Tibial artery (tissue), 4 donors: ENCODE measurements at places on chromosomes 6 and 20.

DNA sequence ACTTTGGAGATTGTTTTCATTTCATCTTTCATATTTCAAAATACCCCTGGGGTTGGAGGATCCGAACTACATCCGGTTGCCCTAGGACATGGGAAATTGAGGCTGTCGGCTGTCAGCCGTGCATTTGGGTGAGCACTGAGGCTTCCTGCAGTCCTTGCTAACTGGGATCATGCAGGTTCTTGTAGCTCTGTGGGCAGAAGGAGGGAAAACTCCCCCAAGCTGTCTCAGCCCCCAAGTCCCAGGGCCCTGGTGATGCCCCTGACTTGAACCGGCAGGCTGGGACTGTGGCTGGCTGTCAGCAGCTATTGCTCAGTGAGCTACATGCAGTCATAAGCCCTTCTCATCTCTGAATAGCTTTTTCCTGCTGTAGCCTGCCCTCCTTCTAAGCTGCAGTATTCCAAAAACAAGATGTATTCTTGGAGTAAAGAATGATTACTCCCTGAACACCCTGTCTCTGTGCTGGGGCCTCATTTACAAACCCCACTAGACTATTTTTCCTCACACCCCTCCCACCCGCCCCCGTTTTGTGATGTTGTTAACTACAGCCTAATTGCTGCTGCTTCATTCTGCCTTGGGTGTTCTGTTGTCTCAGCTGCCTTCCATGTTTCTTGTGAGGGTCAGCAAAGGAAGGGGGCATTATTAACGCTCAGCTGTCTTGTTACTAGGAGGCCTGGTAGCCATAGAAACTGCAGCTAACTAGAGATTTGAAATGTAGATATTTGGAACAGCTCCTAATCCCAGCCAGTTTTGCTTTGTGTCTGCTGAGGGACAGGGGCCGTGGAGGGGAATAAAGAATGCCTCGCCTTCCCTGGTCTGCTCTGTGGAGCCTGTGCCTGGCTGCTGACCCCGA, 18.1 kb downstream of the MTRES1 start:
- H3K27ac ChIP-seq, result no peak overlapping the region
- no peaks in the 10 kb centered on the region for H3K4me1 ChIP-seq
- DNase-seq, result no peak
- H3K36me3 ChIP-seq, result peaks cover 62% of the 10 kb centered on the region
- H3K4me3 ChIP-seq, result no peak overlapping the region
- no peaks in the 10 kb centered on the region for H3K27me3 ChIP-seq

GRCh38 chr6:55953335-55953734, 77.9 kb upstream of the BMP5 start:
- no peaks in the 10 kb centered on the region for H3K36me3 ChIP-seq
- no peaks in the 10 kb centered on the region for H3K27me3 ChIP-seq
- H3K4me3 ChIP-seq, result no peak overlapping the region
- DNase-seq, result no peak
- no peaks in the 10 kb centered on the region for H3K4me1 ChIP-seq

- no peak for DNase-seq
- H3K4me3 ChIP-seq, result no peak overlapping the region
- no peaks in the 10 kb centered on the region for H3K27me3 ChIP-seq
- no peaks in the 10 kb centered on the region for H3K36me3 ChIP-seq
- H3K27ac ChIP-seq, result no peak overlapping the region
These were observed 240.0 kb downstream of the FOXC1 start for GRCh38 chr6:1849691-1850090.

GRCh38 chr6:152273002-152273401, 364.2 kb downstream of the SYNE1 start:
- H3K27me3 ChIP-seq, result no peaks in the 10 kb centered on the region
- peak overlapping the region; percentile 62 for H3K27ac ChIP-seq
- no peak overlapping the region for H3K4me3 ChIP-seq
- H3K4me1 ChIP-seq, result peaks cover 39% of the 10 kb centered on the region
- peak; percentile 42 for DNase-seq

GRCh38 chr6:84432619-84433018, 205.2 kb upstream of the CEP162 start:
- H3K4me1 ChIP-seq, result no peaks in the 10 kb centered on the region
- no peak overlapping the region for H3K27ac ChIP-seq
- no peak overlapping the region for H3K4me3 ChIP-seq

- DNase-seq, result no peak
- H3K4me1 ChIP-seq, result no peaks in the 10 kb centered on the region
These were observed 120.1 kb downstream of the SYCP2 start for GRCh38 chr20:59813126-59813947.

DNA sequence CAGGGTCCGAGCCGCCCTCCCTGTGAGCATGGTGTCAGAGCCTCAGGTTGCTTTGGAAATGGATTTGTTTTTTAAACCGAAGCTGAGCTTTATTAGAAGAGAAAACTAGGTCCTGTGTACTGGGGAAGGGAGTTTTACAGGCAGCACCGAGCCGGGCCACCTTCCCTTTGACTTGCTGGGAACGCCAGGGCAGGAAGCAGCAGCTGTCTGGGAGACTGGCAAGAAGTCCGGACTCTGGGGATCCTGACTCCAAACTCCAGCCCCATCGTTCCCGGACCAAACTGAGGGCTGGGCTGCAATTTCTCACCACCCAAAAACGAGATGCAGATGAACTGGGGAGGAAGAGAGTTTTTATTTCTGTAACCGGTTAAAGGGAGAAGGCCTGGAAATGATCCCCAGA, 214.9 kb upstream of the KCNG1 start:
- H3K27me3 ChIP-seq, result peaks cover 14% of the 10 kb centered on the region
- H3K36me3 ChIP-seq, result no peaks in the 10 kb centered on the region
- peak; percentile 26 for DNase-seq
- H3K27ac ChIP-seq, result no peak overlapping the region
- H3K4me3 ChIP-seq, result no peak overlapping the region

GRCh38 chr6:3226481-3227362, 731 bp downstream of the TUBB2B start:
- peaks cover 47% of the 10 kb centered on the region for H3K27me3 ChIP-seq
- peaks cover 46% of the 10 kb centered on the region for H3K4me1 ChIP-seq
- H3K4me3 ChIP-seq, result peak overlapping the region; percentile 31
- no peak overlapping the region for H3K27ac ChIP-seq
- no peaks in the 10 kb centered on the region for H3K36me3 ChIP-seq
- DNase-seq, result no peak

DNA sequence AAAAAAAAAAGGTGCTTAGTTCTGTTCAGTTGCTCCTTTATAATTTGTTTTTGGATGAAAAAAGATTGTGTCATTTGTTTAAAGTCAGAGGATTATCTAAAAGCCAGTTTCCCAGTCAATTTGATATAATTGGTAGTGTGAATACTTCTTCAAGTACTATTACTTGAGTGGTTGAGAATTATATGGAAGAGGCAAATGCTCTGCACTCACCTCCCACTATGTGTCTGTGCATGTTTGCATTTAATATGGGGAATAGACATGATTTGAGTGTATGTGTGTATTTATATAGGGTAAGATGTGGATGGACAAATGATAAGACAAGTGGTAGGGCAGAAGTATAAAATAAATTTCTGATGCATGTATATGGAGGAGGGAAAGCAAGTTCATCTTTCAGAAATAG, 15.8 kb downstream of the GJA1 start:
- H3K36me3 ChIP-seq, result peaks cover 21% of the 10 kb centered on the region
- no peak for DNase-seq
- H3K4me1 ChIP-seq, result no peaks in the 10 kb centered on the region
- no peak overlapping the region for H3K4me3 ChIP-seq

- peak overlapping the region; percentile 29 for H3K27ac ChIP-seq
- DNase-seq, result no peak
- peaks cover 17% of the 10 kb centered on the region for H3K36me3 ChIP-seq
- no peaks in the 10 kb centered on the region for H3K27me3 ChIP-seq
- H3K4me3 ChIP-seq, result no peak overlapping the region
These were observed 192.7 kb downstream of the UTRN start for GRCh38 chr6:144477856-144478255.

DNA sequence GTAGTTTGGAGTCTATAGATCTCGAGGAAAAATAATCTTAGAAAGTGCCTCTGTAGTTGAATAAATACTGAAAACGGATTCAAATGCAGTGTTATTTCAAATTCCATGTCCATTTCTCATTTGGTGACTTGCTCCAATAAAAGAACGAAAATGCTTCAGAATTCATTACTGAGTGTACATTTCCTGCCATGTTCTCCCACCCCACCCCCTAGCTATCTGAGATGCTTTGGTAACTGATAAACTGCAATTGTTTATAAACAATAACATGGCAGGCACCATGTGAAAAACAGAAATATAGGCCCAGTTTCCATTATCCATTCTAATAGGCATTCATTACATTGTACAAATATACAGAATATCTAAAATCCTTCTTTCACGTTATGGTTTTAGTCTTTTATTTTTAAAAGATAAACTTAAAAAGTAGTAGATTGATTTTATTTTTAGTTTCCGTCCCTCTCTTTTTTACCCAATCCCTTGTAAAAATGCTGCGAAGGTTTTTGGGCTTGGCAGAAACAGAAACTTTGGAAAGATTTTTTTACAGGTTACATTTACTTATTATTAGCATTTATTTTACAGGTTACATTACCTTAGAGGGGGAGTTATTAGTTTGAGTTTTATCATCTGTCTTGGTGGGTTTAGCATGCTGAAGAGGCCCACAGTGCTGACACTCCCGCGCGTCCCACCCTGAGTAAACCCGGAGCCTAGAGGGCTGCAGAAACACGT, 1.5 kb downstream of the FAM162B start:
- peaks cover 9% of the 10 kb centered on the region for H3K4me1 ChIP-seq
- no peak overlapping the region for H3K4me3 ChIP-seq
- DNase-seq, result no peak
- no peaks in the 10 kb centered on the region for H3K36me3 ChIP-seq
- no peaks in the 10 kb centered on the region for H3K27me3 ChIP-seq

GRCh38 chr20:59255256-59255655, 45.2 kb upstream of the EDN3 start:
- no peaks in the 10 kb centered on the region for H3K4me1 ChIP-seq
- no peak overlapping the region for H3K4me3 ChIP-seq
- no peak overlapping the region for H3K27ac ChIP-seq
- DNase-seq, result no peak
- H3K36me3 ChIP-seq, result no peaks in the 10 kb centered on the region

DNA sequence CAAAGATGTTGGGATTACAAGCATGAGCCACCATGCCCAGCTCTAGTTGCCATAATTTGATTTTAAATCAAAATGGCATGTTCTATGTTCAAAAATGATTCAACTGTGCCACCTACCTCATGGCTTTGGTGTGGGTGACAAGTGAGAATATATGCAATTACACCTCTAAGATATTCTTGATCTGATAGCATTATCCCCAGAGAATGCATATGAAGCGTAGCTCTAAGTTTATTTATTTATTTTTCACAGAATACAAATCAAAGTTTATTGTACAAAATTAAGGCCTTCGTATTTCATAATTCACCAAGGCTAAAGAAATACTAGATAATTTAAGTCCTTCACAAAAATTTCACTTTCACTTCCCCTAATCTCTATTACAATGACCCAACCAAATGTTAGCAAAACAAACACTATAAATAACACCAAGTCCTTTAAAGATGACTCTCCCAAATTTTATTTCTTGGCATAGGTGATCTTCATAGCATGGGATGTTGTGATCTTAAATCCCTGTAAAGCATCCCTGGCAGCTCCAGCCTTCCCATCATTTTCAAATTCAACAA, 205.9 kb upstream of the TAB2 start:
- H3K36me3 ChIP-seq, result no peaks in the 10 kb centered on the region
- DNase-seq, result no peak
- H3K27ac ChIP-seq, result no peak overlapping the region
- no peaks in the 10 kb centered on the region for H3K27me3 ChIP-seq

DNA sequence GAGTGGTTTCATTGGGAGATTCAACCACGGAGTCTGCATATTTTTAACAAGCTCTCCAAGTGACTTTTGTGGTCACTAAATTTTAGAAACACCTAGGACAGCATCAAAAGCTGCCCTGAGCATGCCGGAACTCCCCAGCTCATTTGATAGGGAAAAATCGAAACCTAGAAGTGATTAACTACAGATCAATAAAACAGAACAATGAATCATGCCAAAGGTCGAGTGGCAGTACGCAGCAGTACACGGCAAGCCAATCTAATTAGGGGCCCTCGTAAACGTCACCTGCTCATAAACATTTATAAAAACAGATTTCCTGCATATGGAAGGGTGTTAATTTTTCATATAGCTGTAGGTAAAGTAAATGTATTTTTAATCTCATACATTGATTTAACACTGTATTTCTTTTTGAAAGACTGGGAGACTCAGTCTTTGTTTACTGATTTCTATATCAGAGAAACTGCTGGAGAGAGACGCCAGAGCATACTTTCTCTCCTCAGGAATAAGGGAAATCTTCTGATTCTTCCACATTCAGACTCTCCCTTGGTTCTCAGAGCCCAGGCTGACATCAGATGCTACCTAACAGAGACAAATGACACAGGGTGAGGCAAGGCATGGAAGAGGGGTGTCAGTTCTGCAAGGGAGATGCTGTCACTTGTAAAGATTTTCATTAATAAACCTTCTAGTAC, 232.5 kb downstream of the PTPRT start:
- no peaks in the 10 kb centered on the region for H3K4me1 ChIP-seq
- no peak overlapping the region for H3K4me3 ChIP-seq
- H3K27ac ChIP-seq, result no peak overlapping the region
- H3K27me3 ChIP-seq, result no peaks in the 10 kb centered on the region
- DNase-seq, result no peak
- H3K36me3 ChIP-seq, result no peaks in the 10 kb centered on the region

- no peaks in the 10 kb centered on the region for H3K4me1 ChIP-seq
- no peak overlapping the region for H3K27ac ChIP-seq
- H3K4me3 ChIP-seq, result no peak overlapping the region
- no peaks in the 10 kb centered on the region for H3K36me3 ChIP-seq
- no peak for DNase-seq
These were observed 107.0 kb upstream of the BMP2 start for GRCh38 chr20:6660441-6660840.
